ENCODE measurements at places on chromosomes 3 and 15. TPM values are rescaled to one million over a fixed set of nuclear protein-coding genes. Genes with fewer than 3 reads are reported as not detected.

Gene CHDH
- 0.31 TPM for total RNA-seq

Gene SKIL
- 130 TPM for total RNA-seq

DNA sequence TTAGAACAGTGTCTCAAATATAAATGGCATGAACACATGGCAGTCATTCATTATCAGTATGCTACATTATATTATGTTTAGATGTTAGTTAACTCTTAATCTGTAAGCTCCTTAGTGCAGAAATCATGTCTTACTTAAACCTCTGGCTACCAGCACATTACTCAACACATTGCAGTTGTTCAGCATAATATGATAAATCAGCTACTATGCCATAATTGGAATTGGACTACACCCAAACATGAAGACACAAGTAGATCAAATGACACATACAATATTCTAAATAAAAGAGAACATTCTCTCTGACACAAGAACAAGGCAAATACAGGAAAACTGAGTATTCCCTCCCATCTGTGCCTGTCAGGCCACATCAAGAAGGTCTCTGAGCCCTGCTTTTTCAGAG lies 116.1 kb downstream of the PCCB start:
- DNase-seq, result no peak
- H3K27me3 ChIP-seq, result no peaks in the 10 kb centered on the region
- H3K4me3 ChIP-seq, result no peak overlapping the region
- no peak overlapping the region for H3K27ac ChIP-seq
- no peaks in the 10 kb centered on the region for H3K4me1 ChIP-seq
- peaks cover 7% of the 10 kb centered on the region for H3K36me3 ChIP-seq

GRCh38 chr3:13204177-13204581 lies 130.9 kb upstream of the IQSEC1 start:
- H3K4me1 ChIP-seq, result no peaks in the 10 kb centered on the region
- H3K27ac ChIP-seq, result no peak overlapping the region
- H3K27me3 ChIP-seq, result peaks cover 17% of the 10 kb centered on the region
- DNase-seq, result no peak
- H3K4me3 ChIP-seq, result no peak overlapping the region

- peaks cover 34% of the 10 kb centered on the region for H3K36me3 ChIP-seq
- DNase-seq, result no peak
- H3K27me3 ChIP-seq, result no peaks in the 10 kb centered on the region
These were observed 41.0 kb downstream of the GOLGA6A start for GRCh38 chr15:74041311-74041756.

- no peaks in the 10 kb centered on the region for H3K4me1 ChIP-seq
- peaks cover 89% of the 10 kb centered on the region for H3K36me3 ChIP-seq
- H3K4me3 ChIP-seq, result no peak overlapping the region
- no peak overlapping the region for H3K27ac ChIP-seq
- no peak for DNase-seq
These were observed 28.8 kb downstream of the XRN1 start for GRCh38 chr3:142418926-142419592.

- no peaks in the 10 kb centered on the region for H3K27me3 ChIP-seq
- peaks cover 6% of the 10 kb centered on the region for H3K4me1 ChIP-seq
- H3K27ac ChIP-seq, result no peak overlapping the region
- H3K4me3 ChIP-seq, result peak overlapping the region; percentile 41
- DNase-seq, result no peak
These were observed 147.1 kb upstream of the RGMA start for GRCh38 chr15:93235926-93236780.

DNA sequence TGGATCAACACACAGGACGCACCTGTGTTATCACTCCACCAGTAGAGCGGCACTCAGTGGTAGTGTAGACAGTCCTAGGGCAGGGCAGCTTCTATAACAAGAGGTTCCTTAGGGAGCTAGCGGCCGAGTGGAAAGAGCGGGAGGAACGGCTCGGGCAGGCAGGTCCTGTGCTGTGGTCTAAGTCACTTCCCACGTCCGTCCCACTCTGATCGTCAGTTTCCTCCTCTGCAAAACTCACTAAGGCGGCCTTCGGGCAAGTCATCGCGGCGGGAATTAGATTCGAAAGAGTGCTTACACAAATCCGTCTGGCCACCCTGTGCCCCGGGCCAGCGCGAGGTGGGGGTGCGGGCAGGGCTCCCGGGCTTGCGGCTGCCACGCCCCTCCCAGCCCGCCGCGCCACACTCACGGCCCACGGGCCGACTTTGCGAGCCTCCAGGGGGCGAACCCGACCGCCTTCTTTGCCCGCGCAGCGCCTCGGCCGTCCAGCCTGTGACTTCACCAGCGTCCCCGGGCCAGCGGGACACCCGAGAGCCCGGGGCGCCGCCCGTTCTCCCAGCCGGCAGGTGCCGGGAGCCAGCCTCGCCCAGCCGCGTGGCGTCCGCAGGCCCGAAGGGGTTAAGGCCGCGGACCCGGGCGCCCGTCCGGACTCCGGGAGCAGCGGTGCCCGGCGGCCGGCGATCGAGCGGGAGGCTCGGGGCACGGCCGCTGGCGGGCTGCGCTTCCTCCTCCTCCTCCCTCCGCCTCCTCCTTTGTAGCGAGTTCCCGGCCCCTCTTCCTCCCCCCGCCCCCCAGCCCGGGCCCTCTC lies 416 bp upstream of the CORO2B start:
- H3K36me3 ChIP-seq, result no peaks in the 10 kb centered on the region
- peak overlapping the region; percentile 41 for H3K4me3 ChIP-seq
- DNase-seq, result no peak
- H3K27ac ChIP-seq, result no peak overlapping the region

DNA sequence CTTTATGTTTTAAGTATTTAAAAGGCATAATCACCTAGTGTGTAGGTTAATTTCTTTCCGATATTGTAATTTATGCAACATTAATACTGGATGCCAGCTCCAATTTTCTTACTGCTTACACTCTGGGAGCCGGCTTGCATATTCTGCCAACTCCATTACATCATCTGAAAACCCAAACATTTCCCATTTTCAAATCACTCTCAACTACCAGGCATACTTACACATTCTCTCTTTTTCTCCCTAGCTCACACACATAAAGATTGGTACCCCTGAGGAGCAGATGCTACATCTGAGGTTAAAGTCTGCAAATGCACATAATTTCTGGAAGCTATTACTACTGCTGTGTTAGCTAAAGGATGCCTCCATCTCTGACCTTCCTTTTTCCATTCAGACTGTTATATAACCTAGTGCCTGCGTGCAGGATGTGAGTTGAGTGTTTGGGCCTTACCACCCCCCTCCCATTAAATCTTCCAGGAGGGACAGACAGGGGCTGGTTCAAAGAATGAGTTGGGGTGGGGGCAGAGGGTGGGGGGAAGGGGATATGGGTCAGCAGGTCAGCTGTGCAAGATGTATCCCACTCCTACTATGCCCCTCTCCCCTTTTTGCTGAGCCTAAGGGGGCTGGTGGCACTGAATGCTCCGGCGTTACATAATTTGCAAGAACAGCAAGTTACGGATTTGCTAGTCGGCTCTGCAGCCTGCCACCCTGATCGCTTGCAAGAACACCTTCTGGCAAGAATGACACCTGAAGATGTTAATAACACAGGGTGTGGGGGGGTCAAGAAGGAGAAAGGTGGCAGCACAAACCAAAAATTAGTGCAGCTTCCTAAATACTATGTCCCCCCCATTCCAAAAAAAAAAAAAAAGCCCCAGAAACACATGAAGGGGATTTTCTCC lies 2.5 kb downstream of the RORA start:
- H3K4me3 ChIP-seq, result no peak overlapping the region
- DNase-seq, result no peak
- H3K27me3 ChIP-seq, result peaks cover 84% of the 10 kb centered on the region
- H3K4me1 ChIP-seq, result peaks cover 13% of the 10 kb centered on the region

All from CD4-positive, alpha-beta T cell (primary cell).